AG09319 (cell line): ENCODE measurements at places on chromosomes 12 and 14.
A peak's percentile ranks its signal among the peaks of the same experiment; 100 is the strongest.

GRCh38 chr12:16670456-16671050 lies 64.6 kb upstream of the LMO3 start:
- no peak for DNase-seq

DNA sequence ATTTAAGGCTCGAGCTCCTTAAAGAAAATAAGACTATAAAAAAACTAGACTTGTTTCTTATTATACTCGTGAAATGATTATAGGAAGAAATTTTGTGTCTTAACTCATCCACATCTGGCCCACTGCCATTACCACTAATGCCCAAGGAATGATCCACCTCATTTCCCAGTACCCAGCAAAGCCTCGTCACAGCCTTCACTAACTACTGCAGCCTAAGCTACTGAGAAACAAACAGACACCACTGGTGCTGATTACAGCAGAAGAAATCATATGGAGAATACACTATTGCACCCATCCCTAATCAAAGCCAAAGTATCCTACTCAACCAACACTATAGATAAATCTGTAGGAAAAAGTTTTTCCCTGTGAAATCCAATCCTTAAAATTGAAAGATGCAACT lies 205.3 kb upstream of the NAV3 start:
- DNase-seq, result peak; percentile 74

DNA sequence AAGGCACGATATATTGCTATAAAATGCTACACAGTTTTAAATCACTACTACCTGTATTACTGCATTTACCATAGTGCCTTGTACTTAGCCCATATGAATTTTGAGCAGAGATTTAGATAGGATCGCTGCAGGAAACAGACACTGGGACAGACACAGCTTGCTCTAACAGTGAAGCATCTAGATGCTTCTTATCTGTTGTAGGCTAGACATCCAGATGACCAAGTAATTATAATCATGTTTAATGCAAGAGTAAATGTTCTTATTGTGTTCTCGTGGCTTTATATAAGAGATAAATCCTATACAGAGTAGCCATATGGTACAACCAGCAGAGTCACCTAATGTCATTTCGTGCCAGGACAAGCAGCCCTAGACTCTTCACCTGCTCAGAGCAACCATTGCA lies 92.8 kb downstream of the ASCL1 start:
- no peak for DNase-seq

GRCh38 chr12:11965258-11965910 lies 105.4 kb upstream of the BCL2L14 start:
- no peak for DNase-seq
